Epithelial cell of proximal tubule (primary cell): ENCODE measurements at places on chromosomes 13 and 19.

DNA sequence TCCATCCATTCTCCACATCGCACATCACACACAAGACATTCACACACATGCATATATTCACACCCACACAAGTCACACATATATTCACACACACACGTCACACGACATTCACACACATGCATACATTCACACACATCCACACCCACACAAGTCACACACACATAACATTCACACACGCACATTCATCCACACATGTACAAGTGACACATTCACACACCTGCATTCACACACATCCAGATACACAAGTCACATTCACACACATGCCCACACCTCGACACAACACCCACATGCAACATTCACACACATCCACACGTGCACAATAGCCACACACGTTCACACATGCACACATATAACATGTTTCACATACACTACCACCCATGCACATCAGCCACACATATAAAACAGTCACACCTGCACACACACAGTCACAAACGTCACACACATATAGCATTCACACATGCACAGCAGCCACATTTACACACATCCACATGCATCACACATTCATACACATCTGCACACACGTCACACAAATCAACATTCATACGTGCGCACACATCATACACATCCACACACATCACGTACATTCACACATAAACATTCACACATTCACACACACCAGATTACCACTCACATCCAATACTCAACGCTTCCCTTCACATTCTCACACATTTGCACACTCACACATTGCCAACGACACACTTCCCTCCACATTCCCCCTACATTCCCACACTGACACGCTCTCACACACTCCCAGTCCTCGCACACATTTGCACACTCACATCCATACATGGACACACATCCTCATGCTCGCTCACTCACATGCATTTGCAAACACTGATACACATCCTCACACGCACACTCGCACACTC is 41.0 kb downstream of the ANKRD10 start:
- DNase-seq, result no peak

- DNase-seq, result no peak
Observed at GRCh38 chr13:112626124-112626523, 38.2 kb upstream of the TUBGCP3 start.

GRCh38 chr13:55583953-55584593 is 1556.6 kb upstream of the PRR20A start:
- no peak for DNase-seq

DNA sequence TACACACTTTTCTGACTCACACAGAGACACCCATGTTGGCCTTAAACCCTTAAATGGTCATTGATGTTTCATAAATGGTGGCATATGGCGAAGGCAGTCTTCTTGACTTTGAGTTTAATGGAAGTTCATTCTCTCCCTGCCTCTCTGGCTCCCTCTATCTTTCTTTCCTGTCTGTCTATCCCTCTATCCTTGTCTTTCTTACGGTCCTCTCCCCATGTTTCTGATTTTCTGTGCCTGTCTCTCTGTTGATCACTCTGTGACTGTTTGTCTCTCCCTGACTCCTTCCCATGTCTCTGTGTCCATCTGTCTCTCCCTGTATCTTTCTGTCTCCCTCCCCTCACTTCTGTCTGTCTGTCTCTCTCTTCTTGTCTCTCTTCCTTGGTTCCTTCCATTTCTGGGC is 43.2 kb upstream of the SHKBP1 start:
- DNase-seq, result no peak

DNA sequence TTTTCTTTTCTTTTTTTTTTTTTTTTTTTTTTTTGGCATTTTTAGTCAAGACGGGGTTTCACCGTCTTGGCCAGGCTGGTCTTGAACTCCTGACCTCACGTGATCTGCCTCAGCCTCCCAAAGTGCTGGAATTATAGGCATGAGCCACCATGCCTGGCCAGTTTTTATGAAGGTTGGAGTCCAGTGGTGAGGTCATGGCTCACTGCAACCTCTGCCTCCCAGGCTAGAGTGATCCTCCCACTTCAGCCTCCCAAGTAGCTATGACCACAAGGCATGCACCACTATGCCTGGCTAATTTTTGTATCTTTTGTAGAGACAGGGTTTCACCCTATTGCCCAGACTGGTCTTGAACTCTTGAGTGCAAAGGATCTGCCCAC is 4.2 kb downstream of the SNRPA start:
- DNase-seq, result no peak

DNA sequence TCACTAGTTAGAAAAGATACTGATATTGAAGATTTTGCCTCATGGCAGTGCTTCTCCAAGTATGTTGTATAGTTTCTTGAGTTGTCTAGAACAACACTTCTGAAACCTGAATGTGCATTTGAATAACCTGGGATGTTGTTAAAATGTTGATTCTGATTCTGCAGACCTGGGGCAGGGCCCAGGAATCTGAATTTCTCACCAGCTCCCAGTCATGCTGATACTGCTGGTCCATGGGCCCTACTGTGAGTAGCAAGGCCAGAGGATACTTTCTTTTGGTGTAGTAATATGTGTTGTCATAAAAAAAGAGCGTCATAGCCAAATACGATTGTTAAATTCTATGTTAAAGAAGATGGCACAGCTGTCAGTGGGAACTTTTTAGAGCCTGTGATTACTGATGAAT is 41.6 kb upstream of the C1QTNF9 start:
- DNase-seq, result no peak

GRCh38 chr19:39160523-39160861 is 34.9 kb downstream of the PAK4 start:
- no peak for DNase-seq

DNA sequence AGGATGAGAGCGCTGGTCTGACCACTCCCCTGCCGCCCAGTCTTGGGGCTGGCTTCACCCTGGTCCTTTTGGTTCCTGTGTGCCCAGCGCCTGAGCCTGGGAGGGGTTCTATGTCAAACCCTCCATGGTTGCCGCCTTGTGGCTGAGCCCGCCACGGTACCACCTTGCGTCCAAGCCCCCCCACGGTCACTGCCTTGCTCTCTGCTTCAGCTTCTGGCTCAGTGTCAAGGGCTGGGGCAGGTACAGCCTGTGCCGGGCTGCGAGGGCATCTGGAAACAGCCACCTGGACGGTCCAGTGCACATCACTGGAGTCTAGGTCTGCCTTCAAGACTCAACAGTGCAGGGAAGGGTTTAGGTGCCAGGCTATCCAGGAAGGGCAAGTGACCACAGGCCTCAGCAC is 14.3 kb upstream of the GALP start:
- no peak for DNase-seq

- DNase-seq, result no peak
Observed at GRCh38 chr13:78603240-78603957, at the start of gene POU4F1. TSS of gene POU4F1 (minus strand) at chr13:78603552. CDS start at chr13:78603326, 226 bp downstream.

DNA sequence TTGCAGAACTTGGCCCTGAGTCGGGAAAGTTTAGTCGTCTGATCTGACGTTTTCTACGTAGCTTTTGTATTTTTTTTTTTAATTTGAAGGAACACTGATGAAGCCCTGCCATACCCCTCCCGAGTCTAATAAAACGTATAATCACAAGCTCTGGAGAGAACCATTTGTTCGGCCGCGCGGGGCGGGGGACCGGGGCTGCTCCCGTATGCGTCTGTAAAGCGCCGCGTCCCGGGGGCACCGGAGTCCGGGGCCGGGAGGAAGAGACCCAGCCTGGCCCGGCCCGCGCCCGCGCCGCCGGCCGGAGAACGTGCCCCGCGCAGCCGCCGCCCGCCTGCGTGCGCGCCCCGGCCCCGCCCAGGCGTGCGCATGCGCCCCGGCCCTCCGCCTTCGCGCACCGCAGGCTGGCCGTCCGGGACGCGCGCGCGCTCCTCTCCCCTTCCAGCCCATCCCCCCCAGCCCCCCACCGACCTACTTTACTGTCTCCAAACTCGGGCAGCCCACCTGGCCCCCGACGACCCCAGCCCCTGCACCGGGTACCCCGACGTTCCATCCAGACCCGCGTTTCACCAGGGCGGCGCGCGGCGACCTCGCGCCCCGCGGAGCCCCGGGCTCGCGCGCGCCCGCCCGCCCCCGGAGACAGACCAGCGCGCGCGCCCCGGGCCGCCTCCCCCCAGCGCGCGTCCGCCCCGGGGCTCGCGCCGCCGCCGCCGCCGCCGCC is 785 bp upstream of the USF2 start:
- no peak for DNase-seq

GRCh38 chr19:55459950-55460657 is 1.3 kb downstream of the ISOC2 start:
- DNase-seq, result no peak

DNA sequence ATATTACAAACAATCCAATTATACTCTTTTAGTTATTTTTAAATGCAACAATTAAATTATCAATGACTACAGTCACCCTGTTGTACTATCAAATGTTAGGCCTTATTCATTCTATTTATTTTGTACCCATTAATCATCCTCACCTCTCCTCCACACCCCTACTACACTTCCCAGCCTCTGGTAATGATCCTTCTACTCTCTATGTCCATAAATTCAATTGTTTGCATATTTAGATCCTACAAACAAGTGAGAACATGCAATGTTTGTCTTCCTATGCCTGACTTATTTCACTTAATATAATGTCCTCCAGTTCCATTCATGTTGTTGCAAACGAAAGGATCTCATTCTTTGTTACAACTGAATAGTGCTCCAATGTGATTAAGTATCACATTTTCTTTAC is 1414.6 kb downstream of the SLITRK1 start:
- no peak for DNase-seq
